ENCODE measurements at places on chromosomes 11 and 22. TPM values are rescaled to one million over a fixed set of nuclear protein-coding genes. Genes with fewer than 3 reads are reported as not detected.
A peak's percentile ranks its signal among the peaks of the same experiment; 100 is the strongest.

- DNase-seq, result no peak
These were observed 1.4 kb upstream of the GGA1 start for GRCh38 chr22:37607010-37607934.

DNA sequence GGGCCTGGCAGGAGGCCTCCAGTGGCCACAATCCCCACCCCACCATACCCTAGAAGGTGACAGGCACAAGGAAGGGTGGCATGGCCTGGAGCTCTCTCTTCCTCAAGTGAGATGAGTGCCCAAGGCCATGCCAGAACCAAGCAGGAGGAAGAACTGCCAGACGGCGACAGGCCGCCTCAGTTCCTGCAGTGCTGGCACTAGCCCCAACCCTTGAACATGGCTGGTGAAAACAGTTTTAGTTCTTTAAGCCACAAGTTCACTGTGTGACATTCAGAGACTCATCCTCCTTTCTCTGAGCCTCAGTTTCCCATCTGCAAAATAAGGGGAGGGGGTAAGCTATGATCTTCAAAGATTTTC is 9.8 kb downstream of the CHRDL2 start:
- DNase-seq, result no peak

DNA sequence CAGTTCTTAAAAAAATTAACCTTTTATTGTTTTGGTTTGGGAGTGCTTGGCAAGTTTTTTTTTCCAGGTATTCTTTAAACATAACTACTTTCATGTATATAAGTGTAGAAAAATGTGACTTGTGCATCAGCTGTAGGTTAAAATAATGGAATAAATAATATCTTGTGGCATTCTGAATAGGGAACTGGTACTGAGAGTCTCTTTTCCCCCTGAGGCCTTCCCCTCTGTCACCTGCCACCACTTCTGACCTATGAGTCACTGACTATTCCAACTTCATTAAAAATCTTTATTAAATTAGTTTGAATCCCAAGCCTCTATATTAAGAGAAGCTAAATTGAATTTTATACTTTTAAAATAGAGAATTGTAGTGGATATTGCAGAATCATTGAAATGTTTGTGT is 805.7 kb downstream of the METTL15 start:
- no peak for DNase-seq

GRCh38 chr11:35583126-35583525 is 35.1 kb upstream of the FJX1 start:
- no peak for DNase-seq

DNA sequence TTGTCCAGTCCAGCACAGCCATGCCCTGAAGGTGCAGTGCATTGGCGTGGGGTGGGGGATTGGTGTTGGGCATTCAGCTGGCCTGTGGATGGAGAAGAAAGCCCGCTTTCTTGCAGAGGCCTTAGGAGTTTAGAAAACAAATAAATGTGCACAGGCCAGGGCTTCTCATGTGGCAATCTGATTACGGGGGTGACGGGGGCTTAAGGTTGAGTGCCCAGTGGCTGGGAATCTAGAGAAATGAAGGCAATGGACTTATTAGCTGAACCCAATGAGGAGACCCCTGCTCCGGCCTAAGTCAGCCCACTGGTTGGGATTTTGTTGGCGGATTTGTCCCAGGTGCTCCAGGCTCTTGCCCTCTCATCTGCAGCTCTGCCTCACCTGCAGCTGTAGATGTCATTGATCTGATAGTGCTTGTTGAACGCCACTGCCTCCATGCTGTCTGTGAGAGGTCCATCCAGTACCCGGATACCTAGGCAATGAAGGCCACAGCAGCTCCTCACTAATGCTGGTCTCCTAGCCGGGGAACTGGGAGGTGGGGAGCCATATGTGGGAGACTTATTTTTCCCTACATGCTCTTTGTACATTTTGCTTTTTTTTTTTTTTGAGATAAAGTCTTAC is 6.2 kb downstream of the PCSK7 start:
- no peak for DNase-seq

DNA sequence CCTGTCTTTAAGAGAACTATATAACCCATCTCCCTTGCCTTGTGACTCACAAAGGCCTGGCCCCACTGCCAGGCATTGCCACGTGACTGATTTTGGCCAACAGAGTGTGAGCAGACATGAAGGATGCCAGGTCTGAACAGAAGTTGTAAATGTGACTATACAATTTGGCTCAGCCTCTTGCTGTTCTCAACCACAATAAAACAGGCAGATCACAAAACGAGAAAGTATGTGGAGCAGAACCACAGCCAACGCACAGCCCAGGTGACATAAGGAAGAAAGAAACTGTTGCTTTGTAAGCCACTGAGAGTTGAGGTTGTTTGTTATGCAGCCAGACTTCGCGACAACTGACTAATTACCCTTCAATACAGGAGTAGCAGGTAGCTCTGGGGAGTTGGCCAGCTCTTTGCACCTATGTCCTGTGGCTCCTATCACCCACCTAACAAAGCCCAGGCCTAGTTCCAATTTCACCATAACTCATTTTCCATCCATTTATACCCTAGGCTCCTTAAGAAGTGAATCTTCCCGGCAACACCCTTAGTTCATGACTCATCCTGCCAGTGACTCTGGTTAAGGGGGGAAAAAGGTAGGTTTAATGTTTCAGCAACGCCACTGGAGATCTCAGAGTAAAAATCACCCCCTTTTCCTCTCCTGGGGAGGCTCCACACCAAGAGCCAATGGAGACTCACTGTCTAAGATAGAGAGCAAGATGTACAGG is 53.7 kb downstream of the GALNT18 start:
- no peak for DNase-seq

- DNase-seq, result no peak
These were observed 18.0 kb downstream of the MAPK1 start for GRCh38 chr22:21849489-21849888.

- DNase-seq, result no peak
These were observed 22.5 kb upstream of the EED start for GRCh38 chr11:86222081-86222480.

- DNase-seq, result no peak
These were observed 407.3 kb upstream of the CCDC90B start for GRCh38 chr11:83693306-83693992.

GRCh38 chr11:100619484-100619883 is 67.6 kb upstream of the ARHGAP42 start:
- DNase-seq, result no peak

- DNase-seq, result no peak
These were observed 49.7 kb upstream of the SHISAL1 start for GRCh38 chr22:44362249-44363012.

DNA sequence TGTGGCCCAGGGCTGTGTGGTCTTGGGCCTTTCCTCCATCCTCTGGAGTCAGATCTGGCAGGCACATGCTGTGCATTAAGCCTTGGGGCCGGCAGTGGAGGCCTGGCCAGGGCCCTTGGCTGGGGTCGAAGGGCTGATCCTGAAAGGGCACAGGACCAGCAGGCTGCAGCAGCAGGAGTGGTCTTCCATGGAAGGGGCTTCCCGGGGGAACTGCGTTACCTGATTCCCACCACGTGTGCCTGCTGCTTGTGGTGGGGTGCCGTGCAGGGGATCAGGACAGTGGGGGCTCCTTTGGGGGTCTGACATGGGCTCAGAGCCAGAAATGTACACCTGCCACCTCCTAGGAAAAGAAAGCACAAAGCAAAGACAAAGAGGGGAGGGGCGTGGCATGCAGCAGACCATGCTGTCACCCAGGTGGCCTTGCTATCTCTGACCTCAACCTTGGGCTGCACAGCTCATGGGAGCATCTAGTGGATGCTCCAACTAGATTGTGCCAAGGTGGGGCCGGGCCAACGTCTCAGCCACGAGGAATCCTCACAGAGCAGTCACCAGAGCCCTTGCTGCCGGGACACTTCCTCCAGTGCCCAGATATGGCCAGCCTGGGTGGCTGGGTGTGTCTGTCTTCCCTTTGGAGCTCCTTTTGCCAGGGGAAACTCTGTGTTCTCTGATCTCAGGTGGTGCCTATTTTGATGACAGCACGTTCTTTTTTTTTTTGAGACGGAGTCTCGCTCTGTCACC is 17.9 kb upstream of the YPEL1 start:
- DNase-seq, result no peak

DNA sequence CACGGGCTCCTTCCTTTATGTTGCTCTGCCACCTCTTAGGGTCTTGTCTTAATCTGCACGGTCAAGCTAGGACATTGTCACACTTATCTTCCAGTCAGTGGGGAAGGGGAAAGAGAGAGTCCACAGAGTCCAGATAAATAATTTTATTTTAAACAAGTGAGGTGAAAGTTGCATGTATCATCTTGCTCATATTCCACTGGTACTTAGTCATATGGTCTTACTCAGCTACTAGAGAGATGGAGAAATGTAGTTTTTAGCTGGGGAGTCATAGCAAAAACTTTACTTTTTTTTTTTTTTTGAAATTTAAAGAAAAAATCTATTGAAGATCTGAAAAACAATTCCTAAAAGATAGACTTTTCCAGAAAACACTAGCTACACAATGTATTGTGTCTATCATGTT is 29.0 kb downstream of the PDE3B start:
- no peak for DNase-seq

- DNase-seq, result peak; percentile 93
These were observed 67.9 kb downstream of the YAP1 start for GRCh38 chr11:102177974-102178631.

GRCh38 chr11:96538104-96538503 is 148.3 kb downstream of the JRKL start:
- DNase-seq, result no peak

DNA sequence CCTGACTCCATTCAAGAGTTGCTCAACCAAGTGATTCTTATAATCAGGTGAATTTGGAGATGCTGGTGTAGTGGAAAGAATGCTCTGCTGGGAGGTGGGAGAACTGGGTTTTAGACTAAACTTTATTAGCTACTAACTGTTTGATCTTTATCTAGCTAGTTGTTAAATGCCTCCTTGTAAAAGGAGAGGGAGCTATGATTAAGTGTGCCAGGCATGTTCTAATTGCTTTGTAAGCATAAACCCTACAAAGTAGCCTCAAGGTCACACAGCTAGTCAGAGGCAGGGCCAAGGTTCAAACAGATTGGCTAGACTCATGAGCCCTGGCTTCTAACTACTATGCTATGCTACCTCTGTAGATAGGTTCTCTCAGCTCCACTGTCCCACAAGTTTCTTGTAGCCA is 105.5 kb downstream of the NXPE2 start:
- DNase-seq, result no peak

GRCh38 chr11:128172046-128172878 is 415.1 kb downstream of the ETS1 start:
- DNase-seq, result no peak

DNA sequence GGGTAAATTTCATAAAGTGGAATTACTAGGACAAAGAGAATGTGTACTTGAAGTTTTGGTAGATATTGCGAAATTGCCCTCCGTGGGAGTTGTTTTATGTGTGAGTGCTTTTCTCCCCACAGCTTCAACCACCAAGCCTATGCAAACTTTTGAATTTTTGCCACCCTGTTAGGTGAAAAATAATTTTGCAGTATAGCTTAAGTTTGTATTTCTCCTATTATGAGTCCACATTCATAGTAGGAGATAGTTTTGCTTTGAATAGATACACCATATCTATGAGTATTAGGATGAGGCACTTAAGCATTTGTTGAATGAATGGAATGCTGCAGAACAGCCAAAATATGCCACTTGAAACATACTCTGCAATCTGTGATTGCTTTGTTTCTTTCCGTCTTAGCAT is 43.6 kb downstream of the UVRAG start:
- no peak for DNase-seq

DNA sequence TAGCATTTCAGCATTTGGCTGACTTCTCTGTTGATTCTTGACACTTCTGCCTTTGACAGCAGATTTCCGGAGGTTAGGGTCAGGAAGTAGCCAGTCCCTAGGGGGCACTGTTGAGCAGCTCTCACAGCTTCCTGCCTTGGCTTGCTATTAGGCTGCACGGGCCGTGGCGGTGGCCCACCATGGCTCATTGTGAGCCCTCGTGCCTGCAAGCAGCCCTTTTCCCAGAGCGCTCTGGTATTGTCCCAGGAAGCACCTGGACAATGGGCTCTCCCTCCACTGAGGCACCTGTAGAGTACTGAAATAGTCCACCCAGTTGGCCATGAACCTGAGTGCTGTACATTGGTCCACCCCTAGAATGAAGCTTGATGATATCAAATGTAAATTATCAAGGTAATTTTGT is 100.2 kb upstream of the GAL start:
- no peak for DNase-seq

Gene ALDH3B1
- 3.9 TPM for total RNA-seq

Gene FAM181B
- total RNA-seq, result 0.06 TPM

Gene STK33
- total RNA-seq, result 14.4 TPM

Gene SIK2
- total RNA-seq, result 7.1 TPM

Gene POLD3
- total RNA-seq, result 16.7 TPM

Gene OR52I1
- not detected for total RNA-seq

Gene MIAT
- 0.12 TPM for total RNA-seq

Data from epithelial cell of proximal tubule (primary cell).